ENCODE measurements at places on chromosomes 7 and 10.

GRCh38 chr10:3270577-3271316, 98.2 kb upstream of the PITRM1 start:
- no peaks in the 10 kb centered on the region for H3K4me1 ChIP-seq
- H3K27me3 ChIP-seq, result peaks cover 39% of the 10 kb centered on the region
- H3K4me3 ChIP-seq, result no peak overlapping the region
- DNase-seq, result no peak
- no peak overlapping the region for H3K27ac ChIP-seq

DNA sequence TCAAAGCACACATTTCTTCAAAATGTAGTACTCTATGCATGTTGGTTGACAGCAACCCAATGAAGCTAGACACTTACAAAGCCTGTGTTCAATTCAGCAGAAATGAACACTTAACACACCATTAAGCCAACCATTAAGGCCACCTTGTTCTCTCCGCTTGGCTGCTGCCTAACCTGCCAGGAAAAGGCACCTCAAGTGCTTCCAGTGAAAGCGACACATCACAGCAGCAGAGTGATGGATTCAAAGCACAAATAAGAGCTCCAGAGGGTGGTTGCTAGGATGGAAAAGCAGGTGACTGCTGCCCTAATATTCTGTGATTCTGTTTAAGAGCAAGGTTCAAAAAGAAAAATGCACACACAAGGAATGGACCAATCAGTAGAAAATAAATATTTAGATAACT, 81.5 kb upstream of the GNAI1 start:
- no peaks in the 10 kb centered on the region for H3K27me3 ChIP-seq
- DNase-seq, result no peak
- no peak overlapping the region for H3K4me3 ChIP-seq
- peak overlapping the region; percentile 6 for H3K27ac ChIP-seq
- no peaks in the 10 kb centered on the region for H3K36me3 ChIP-seq
- H3K4me1 ChIP-seq, result peaks cover 6% of the 10 kb centered on the region

DNA sequence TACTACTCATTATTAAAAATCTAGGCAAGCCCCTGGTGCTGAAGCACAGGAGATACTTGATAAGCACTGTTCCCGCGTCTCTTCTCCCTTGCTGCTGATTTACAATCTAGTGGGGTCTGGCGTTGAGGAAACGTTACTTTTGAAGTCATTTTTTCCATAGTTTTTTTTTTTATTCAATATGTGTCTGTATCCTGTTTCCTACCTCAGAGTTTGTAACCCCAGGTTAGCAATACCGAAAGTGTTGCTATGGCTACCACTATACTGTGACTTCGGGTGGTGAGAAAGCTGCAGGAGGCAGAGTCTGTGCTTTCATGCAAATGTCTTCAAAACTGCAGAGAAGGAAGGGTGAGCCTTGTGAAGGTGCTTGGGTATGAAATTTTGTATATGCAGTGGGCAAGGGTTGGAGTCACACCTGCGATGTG, 458.8 kb upstream of the GHITM start:
- no peaks in the 10 kb centered on the region for H3K27me3 ChIP-seq
- no peak overlapping the region for H3K27ac ChIP-seq
- no peak overlapping the region for H3K4me3 ChIP-seq
- H3K36me3 ChIP-seq, result no peaks in the 10 kb centered on the region
- peaks cover 8% of the 10 kb centered on the region for H3K4me1 ChIP-seq
- no peak for DNase-seq

- H3K4me3 ChIP-seq, result no peak overlapping the region
- H3K36me3 ChIP-seq, result peaks cover 10% of the 10 kb centered on the region
- no peak for DNase-seq
- no peak overlapping the region for H3K27ac ChIP-seq
- H3K4me1 ChIP-seq, result peaks cover 4% of the 10 kb centered on the region
These were observed 71.6 kb downstream of the NKX6-2 start for GRCh38 chr10:132714096-132714985.

DNA sequence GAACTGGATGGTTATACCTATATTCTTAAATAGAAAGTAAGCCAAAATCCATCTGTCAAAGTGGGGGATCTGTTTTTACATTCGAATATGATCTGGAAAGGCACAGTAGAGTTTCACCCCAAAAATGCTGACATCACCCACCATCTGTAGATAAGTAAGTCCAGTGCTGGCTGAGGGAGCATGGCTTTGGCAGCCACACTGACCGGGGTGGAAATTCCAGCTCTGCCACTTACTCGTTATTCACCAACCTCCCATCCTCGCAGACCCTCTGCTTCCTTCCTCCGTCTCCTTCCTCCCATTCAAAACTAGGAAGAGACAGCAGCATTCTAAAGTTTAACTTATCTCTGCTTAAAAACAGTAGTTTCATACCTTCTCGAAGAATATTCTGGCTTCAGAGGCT, 84.9 kb upstream of the GATA3 start:
- no peaks in the 10 kb centered on the region for H3K27me3 ChIP-seq
- H3K36me3 ChIP-seq, result peaks cover 9% of the 10 kb centered on the region
- no peak for DNase-seq
- no peak overlapping the region for H3K4me3 ChIP-seq
- no peaks in the 10 kb centered on the region for H3K4me1 ChIP-seq

DNA sequence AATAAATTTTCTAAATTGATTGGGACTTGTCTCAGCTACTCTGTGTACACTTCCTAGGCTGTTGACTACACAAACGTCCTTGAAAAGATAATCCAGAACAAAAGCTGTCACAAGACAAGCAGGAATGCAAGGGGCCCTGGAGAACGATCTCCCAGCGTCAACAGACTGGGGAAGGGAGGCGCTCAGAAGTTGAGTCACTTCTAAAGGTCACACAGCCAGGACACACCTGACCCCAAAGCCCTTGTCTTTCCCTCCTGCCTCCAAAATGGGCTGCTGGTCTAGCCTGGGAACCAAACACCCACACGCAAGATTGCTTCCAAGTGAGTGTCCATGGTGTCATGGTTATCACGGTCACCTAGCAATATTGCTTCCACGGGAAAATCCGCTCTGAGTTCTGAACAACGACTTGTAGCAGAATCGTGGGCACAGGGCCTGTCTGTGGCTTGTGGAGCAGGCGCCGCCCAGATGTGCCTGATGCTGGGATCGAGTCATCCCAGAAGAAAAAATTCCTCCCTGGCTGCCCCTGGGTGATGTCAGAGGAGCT, 49.8 kb downstream of the SPOCK2 start:
- H3K4me3 ChIP-seq, result no peak overlapping the region
- peaks cover 44% of the 10 kb centered on the region for H3K4me1 ChIP-seq
- no peaks in the 10 kb centered on the region for H3K27me3 ChIP-seq
- peak overlapping the region; percentile 80 for H3K27ac ChIP-seq
- H3K36me3 ChIP-seq, result no peaks in the 10 kb centered on the region

- H3K4me1 ChIP-seq, result peaks cover 9% of the 10 kb centered on the region
- H3K4me3 ChIP-seq, result no peak overlapping the region
- no peak for DNase-seq
- H3K36me3 ChIP-seq, result peaks cover 20% of the 10 kb centered on the region
- H3K27me3 ChIP-seq, result no peaks in the 10 kb centered on the region
These were observed 57.8 kb downstream of the MICU1 start for GRCh38 chr10:72567889-72568640.

DNA sequence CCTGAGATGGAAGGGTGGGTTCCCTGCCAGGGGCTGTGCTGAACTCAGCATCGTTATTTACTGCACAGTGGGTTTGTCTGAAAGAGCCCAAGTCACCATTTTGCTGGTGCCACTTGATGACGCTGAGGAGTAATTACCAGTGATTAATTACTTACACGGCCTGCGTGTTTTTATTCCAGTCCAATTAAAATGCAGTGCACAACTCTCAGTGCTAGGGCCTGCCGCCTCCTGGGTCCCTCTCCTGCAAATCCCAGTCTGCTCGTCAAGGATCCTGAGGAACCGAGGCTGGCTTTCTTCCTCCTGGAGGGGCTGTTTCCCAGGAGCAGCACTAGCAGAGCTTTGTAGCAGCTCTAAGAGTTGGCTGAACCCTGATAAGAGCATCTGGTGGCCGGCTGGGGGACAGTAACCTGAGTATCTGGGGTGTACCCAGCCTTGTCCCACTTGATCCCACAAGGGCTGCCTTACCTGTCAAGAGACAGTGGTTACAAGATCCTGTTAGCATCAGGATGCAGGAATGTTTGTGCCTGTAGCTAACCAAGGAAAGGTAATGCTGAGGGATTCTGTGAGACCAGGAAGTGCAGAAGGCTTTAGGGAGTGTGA, 45.1 kb upstream of the LRRC4 start:
- H3K27me3 ChIP-seq, result no peaks in the 10 kb centered on the region
- no peaks in the 10 kb centered on the region for H3K4me1 ChIP-seq
- H3K27ac ChIP-seq, result peak overlapping the region; percentile 73

- no peak overlapping the region for H3K4me3 ChIP-seq
- H3K4me1 ChIP-seq, result peaks cover 5% of the 10 kb centered on the region
- DNase-seq, result no peak
- H3K36me3 ChIP-seq, result no peaks in the 10 kb centered on the region
- H3K27ac ChIP-seq, result no peak overlapping the region
- H3K27me3 ChIP-seq, result peaks cover 18% of the 10 kb centered on the region
These were observed 72.8 kb upstream of the GRB10 start for GRCh38 chr7:50855526-50855925.

GRCh38 chr7:84704380-84704779, 482.5 kb downstream of the SEMA3D start:
- no peak overlapping the region for H3K27ac ChIP-seq
- DNase-seq, result no peak
- no peaks in the 10 kb centered on the region for H3K27me3 ChIP-seq
- no peak overlapping the region for H3K4me3 ChIP-seq
- no peaks in the 10 kb centered on the region for H3K4me1 ChIP-seq

DNA sequence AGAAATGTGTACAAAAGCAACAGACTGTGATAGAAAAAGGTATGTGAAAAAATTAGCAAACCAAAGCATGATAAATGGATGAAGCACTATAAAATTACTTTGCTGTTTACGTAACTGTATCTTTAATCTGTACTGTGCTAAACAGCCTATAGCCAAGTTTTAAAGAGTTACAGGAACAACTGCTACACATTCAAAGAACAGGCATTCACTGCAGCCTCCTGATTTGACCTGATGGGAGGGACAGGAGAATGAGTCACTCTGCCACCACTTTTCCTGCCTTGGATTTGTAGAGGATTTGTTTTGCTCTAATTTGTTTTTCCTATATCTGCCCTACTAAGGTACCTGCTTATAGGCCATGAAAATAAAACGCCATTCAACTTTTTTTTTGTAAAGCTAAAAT, 116.1 kb downstream of the FANK1 start:
- H3K27ac ChIP-seq, result peak overlapping the region; percentile 28
- H3K27me3 ChIP-seq, result no peaks in the 10 kb centered on the region
- H3K4me3 ChIP-seq, result no peak overlapping the region
- peaks cover 1% of the 10 kb centered on the region for H3K36me3 ChIP-seq
- no peak for DNase-seq
